ENCODE measurements at places on chromosomes 4 and X.

- no peak for DNase-seq
These were observed 24.6 kb upstream of the CD40LG start for GRCh38 chrX:136623396-136623795.

- DNase-seq = no peak
These were observed 10.4 kb upstream of the PRSS12 start for GRCh38 chr4:118363166-118363565.

- no peak for DNase-seq
These were observed 118.4 kb upstream of the WDR17 start for GRCh38 chr4:175947117-175947722.

GRCh38 chr4:83075311-83076095 is 39.0 kb downstream of the PLAC8 start:
- no peak for DNase-seq

- DNase-seq = no peak
These were observed 326.0 kb downstream of the FBXW7 start for GRCh38 chr4:152209772-152210493.

- peak; percentile 41 for DNase-seq
These were observed 199.2 kb downstream of the SHROOM3 start for GRCh38 chr4:76634220-76634619.
